Fibroblast of the aortic adventitia (primary cell): ENCODE measurements at places on chromosomes 6 and 20.

DNA sequence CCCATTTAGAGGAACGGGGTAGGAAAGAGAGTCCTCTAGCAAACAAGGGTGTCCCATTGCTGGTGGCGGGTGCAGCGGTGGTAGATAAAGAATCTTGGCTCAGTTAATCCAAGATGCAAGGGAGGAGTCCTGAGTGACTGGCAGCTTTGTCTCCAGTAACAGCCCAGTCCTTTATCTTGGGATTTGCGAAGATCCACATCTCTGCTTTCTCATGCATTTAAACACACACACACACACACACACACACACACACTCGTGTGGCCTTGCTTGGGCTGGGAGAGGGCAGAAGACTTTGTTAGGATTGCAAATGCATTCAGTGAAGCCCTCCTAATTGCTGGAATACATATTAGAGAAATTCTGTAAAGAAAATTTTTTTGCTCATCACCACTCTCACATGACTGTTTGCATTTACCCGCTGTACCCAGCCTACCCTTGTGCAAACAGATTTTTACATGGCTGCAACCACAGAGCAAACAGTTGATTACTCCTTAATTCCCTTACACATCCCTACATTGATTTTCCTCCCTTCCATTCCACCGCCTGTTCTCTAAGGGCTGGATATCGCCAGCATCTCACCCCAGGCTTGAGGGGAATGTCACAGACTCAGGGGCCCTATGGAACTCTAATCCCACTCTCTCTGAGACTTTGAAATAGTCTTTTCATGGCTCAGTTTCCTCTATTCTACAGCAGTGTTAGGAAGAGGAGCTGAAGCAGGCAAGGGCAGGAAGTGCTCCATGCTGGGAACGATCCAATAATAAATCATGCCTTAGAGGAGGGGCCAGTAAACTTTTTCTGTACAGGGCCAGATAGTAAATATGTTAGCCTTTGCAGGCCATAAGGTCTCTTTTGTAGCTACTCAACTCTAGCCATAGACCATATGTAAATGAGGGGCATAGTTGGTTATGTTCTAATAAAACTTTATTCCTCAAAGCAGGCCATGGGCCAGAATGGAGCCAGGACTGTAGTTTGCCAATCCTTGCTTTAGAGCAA, 3.5 kb downstream of the C6orf132 start:
- DNase-seq: no peak

DNA sequence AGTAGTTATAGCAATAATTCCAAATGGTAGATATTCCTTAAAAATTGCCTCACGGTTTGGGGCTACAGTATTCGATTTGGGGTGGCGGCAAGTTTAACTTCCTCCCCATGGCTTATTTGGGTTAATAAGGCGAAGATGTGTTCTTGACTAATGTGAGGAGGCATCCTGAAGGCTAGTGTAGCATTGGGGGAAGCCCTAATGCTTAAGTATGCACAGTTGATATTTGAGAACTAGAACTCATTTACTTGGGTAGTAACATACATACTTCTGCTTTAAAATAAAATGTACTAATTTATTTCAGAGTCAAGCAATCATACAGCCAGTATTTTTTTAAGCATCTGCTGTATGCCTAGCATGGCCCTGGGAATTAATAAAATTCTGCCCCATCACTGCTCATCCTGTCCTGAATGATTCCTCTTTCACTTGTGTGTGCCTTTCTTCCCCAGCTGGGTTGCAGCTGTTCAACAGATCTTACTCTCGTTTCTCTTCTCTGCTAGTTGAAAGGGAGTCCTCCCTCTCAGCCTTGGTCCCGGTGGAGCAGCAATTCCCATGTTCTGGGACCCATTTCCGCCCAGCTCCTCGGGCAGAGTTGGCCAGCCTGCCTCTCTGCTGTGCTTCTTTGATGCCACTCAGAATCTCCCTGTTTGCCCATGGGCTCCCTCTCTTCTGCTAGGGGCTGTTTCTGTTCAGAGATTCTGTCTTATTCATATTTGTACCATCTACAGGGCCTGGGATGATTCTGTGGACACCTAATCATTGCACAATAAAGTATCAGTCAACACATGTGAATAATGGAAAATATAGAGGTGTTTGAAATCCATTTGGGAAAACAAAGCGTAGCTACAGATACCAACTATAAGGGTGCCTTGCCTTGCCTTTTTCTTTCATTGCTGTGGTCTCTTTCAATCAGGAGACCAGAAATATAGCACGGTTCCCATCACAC, 104.8 kb downstream of the ARID1B start:
- no peak for DNase-seq

- DNase-seq: no peak
Observed at GRCh38 chr6:160128879-160129516, 7.4 kb downstream of the SLC22A1 start.

DNA sequence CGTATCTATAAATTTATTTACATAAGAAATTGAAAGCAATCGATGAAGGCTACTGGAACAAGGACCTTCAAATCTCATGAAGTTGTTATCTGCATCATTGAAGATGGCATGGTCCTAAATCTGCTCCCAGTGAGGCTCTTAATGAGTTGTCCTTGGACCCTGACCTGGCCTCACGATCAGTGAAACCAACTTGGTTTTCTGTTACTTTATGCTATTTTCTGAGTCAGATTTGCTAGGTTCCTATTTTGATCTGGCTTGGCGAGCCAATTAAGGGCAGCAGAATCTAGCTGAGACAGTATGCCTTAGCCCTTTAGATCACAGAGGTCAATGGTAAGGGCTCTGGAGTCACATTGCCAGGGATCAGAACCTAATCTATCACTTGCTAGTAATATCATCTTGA, 30.1 kb upstream of the NOX3 start:
- DNase-seq: no peak

DNA sequence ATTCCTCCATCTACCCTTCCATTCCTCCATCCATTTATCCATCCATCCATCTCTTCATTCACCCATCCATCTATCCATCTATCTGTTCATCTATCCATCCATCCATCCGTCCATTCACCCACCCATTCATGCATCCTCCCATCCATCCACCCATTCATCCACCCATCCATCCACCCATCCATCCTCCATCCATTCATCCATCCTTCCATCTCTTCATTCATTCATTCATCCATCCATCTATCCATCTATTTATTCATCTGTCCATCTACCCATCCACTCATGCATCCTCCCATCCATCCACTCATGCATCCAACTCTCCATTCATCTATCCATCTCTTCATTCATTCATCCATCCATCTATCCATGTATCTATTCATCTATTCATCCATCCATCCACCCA, 380.9 kb downstream of the CDH4 start:
- no peak for DNase-seq

GRCh38 chr6:157314705-157315321, 8.5 kb downstream of the TMEM242 start:
- peak; percentile 89 for DNase-seq

GRCh38 chr6:47188588-47189021, 121.1 kb downstream of the TNFRSF21 start:
- peak; percentile 74 for DNase-seq

DNA sequence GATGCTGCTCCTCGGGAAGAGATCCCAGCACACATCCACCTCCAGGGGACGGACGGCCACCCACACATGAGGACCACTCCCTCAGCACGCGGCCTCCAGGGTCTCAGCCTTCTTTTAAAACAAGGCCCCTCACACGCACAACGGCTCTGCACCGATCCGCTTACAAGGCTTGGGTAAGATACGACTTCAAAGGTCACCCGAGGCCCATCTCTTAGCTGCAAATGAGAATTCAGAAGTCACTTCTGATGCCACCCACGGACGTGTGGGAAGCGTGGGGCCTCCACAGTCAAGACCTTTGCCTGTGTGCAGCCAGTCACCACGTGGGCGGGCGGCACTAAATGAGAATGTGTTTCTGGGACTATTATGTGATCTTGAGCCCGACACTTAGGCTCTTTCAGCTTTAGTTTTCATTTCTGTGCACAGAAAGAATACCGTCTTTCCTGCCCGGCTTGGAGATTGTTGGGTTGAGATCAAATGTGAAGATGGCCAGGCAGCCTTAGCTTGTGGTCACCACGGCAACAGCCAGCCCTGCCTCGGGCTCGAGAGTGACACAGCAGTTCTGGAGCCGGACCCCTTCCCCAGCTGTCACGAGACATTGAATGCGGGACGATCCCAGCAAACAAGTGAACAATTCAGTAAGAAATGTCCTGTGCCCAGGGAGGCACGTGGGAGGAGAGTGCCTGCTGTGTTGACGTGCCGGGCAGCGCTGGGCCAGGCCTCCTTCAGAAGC, 91.6 kb downstream of the RAMACL start:
- no peak for DNase-seq

DNA sequence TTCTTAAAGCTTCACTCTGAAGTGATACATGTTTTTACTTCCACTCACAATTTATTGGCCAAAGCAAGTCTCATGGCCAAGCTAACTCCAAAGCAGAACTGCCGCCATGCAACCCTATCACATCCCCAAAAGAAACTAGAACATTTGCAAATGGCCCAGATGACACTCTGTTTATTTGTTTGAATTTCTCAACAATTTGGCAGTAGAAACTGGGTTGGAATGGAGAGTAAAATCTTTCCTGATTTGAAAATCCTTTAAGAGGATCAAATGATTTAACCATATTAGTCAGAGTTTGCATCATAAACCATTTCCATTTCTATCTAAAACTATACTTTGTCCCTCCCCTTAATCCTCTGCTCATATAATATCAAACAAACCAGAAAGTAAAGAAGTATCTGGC, 39.1 kb upstream of the E2F3 start:
- no peak for DNase-seq

- DNase-seq: no peak
Observed at GRCh38 chr6:99575544-99576227, 7.2 kb upstream of the CCNC start.

GRCh38 chr6:46541556-46541955, 50.3 kb upstream of the RCAN2 start:
- no peak for DNase-seq

GRCh38 chr6:22029171-22029570, 267.7 kb downstream of the PRL start:
- DNase-seq: no peak

DNA sequence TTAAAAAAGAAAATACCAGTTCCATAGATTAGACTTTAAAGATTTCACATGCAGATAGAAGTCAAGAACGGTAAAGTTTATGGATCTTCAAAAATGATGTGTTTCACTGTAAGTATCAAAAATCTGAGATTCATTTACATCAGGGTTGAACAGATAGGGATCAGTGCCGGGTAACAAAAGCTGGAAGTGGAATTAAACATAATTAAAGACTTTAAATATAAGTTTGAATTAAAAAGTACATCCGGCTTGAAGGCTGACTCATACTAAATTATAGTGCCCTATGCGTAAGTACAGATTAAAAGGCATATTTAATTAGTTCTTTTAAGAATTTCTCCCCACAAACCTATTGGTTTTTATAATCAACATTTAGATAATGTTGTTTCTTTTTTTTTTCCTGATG, 312.7 kb downstream of the PRL start:
- no peak for DNase-seq

DNA sequence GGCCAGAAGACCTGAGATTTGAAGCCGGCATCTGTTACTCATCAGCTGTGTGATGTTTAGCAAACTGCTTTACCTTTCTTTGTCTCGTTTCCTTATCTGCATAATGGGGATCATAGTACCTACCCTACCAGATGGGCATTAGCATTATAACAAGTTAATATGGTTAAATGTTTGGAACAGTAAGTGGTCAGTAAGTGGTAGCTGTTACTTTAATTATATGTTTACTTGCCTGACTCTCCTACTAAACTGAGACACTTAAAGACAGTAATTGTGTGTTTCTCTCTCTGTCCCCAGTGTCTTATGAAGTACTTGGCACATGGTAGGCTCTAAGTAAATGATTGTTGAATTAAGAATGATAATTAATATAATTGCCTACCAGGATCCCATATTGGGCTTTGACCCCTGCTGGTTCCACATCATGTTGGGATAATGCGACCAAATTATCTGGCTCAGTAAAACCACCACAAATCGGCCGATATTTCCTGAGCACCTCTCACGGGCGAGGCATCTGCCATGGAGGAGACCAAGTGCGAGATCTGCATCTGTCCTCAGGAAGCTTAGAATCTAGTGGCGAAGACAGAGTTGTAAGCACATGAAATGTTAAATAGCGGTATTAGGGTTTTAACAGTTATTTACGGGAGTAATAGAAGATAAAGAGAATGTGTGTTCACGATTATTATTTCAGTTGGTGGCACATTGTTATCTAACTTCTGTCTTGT, 31.4 kb downstream of the PTK7 start:
- DNase-seq: no peak
